A549 treated with DMSO at 1 μM for 4 hours (cell line): ENCODE measurements at places on chromosomes 16 and 17. TPM values are rescaled to one million over a fixed set of nuclear protein-coding genes. Genes with fewer than 3 reads are reported as not detected.

The TBX2 gene
- total RNA-seq = 6.0 to 8.7 TPM (median 7.6 TPM) in 5 replicates

The PRRT2 gene
- 0.30 to 0.43 TPM (median 0.34 TPM) in 5 replicates for total RNA-seq

The KRTAP3-1 gene
- total RNA-seq = not detected in 5 replicates

The ALOX12 gene
- total RNA-seq = not detected in 5 replicates

The CTRL gene
- 1.5 to 2.2 TPM (median 2.0 TPM) in 5 replicates for total RNA-seq

The PRDM7 gene
- total RNA-seq = 0.03 TPM in 1 of 5 replicates, not detected in the others

The CDH5 gene
- total RNA-seq = 0.18 to 0.35 TPM (median 0.28 TPM) in 5 replicates

The SLFN12L gene
- 0.02 to 0.06 TPM in 2 of 5 replicates, not detected in the others for total RNA-seq

The FDXR gene
- total RNA-seq = 54.9 to 76.2 TPM (median 59.9 TPM) in 5 replicates

The ALDOC gene
- 1.4 to 2.3 TPM (median 1.8 TPM) in 5 replicates for total RNA-seq

The GRN gene
- 214 to 235 TPM (median 233 TPM) in 5 replicates for total RNA-seq

The ZNF830 gene
- total RNA-seq = 13.7 to 16.7 TPM (median 15.2 TPM) in 5 replicates

The TMEM98 gene
- 43.5 to 50.3 TPM (median 47.1 TPM) in 5 replicates for total RNA-seq

The AP2B1 gene
- 137 to 161 TPM (median 156 TPM) in 5 replicates for total RNA-seq

The KRTAP2-2 gene
- not detected in 5 replicates for total RNA-seq

The ANTKMT gene
- 26.6 to 61.4 TPM (median 50.6 TPM) in 5 replicates for total RNA-seq

The CACNG4 gene
- total RNA-seq = 9.2 to 13.1 TPM (median 10.5 TPM) in 5 replicates

The ATAD5 gene
- total RNA-seq = 4.3 to 6.5 TPM (median 5.2 TPM) in 5 replicates

The GNGT2 gene
- total RNA-seq = 0.18 to 0.38 TPM (median 0.25 TPM) in 5 replicates

The ABCC11 gene
- total RNA-seq = 0.11 to 0.24 TPM (median 0.13 TPM) in 5 replicates

The ZNF385C gene
- total RNA-seq = 0.11 to 0.45 TPM (median 0.24 TPM) in 5 replicates

The NUPR1 gene
- 12.6 to 15.5 TPM (median 14.8 TPM) in 5 replicates for total RNA-seq

The CACNG1 gene
- total RNA-seq = 0.11 to 0.18 TPM (median 0.16 TPM) in 3 of 5 replicates, not detected in the others

The PPL gene
- 2.5 to 3.0 TPM (median 2.6 TPM) in 5 replicates for total RNA-seq

The RHOT2 gene
- total RNA-seq = 64.2 to 95.4 TPM (median 87.5 TPM) in 5 replicates

The NEUROD2 gene
- not detected in 5 replicates for total RNA-seq

The SMPD3 gene
- total RNA-seq = 0.12 to 0.42 TPM (median 0.14 TPM) in 5 replicates

The CCDC154 gene
- 0.09 to 0.57 TPM (median 0.28 TPM) in 5 replicates for total RNA-seq

The PLEKHG4 gene
- 13.3 to 19.0 TPM (median 18.7 TPM) in 5 replicates for total RNA-seq

The DCXR gene
- total RNA-seq = 71.7 to 103 TPM (median 92.2 TPM) in 5 replicates

The CNTD1 gene
- 0.05 to 0.28 TPM (median 0.05 TPM) in 4 of 5 replicates, not detected in the other for total RNA-seq

The WFIKKN2 gene
- not detected in 5 replicates for total RNA-seq

The ADAM11 gene
- 1.9 to 2.7 TPM (median 2.1 TPM) in 5 replicates for total RNA-seq

The METTL9 gene
- 87.6 to 111 TPM (median 99.9 TPM) in 5 replicates for total RNA-seq

The KSR1 gene
- total RNA-seq = 11.8 to 18.6 TPM (median 17.2 TPM) in 5 replicates

The ABI3 gene
- total RNA-seq = 0.11 to 0.12 TPM in 2 of 5 replicates, not detected in the others

The ABCC12 gene
- 0.03 to 0.37 TPM (median 0.15 TPM) in 4 of 5 replicates, not detected in the other for total RNA-seq

The ST6GALNAC1 gene
- total RNA-seq = 0.15 to 0.44 TPM (median 0.30 TPM) in 4 of 5 replicates, not detected in the other

The SLC6A2 gene
- total RNA-seq = 0.04 TPM in 1 of 5 replicates, not detected in the others

The DNAH3 gene
- 0.06 to 0.19 TPM (median 0.17 TPM) in 5 replicates for total RNA-seq

The ASPHD1 gene
- total RNA-seq = 23.0 to 29.4 TPM (median 26.9 TPM) in 5 replicates

The TRPV3 gene
- 0.18 to 0.44 TPM (median 0.41 TPM) in 5 replicates for total RNA-seq

The VMO1 gene
- 0.47 to 1.5 TPM (median 1.3 TPM) in 4 of 5 replicates, not detected in the other for total RNA-seq

The SHISA9 gene
- total RNA-seq = 0.06 to 0.11 TPM (median 0.07 TPM) in 4 of 5 replicates, not detected in the other

The PYY gene
- total RNA-seq = 0.17 TPM in 1 of 5 replicates, not detected in the others

The SOCS1 gene
- total RNA-seq = 0.92 to 1.9 TPM (median 1.4 TPM) in 5 replicates

The SULT1A2 gene
- total RNA-seq = 0.09 to 0.22 TPM (median 0.15 TPM) in 3 of 5 replicates, not detected in the others

The ITGB4 gene
- total RNA-seq = 44.5 to 54.7 TPM (median 48.0 TPM) in 5 replicates

The SLC38A8 gene
- total RNA-seq = not detected in 5 replicates

The GPR142 gene
- not detected in 5 replicates for total RNA-seq

The CD7 gene
- 0.08 TPM in 1 of 5 replicates, not detected in the others for total RNA-seq

The CCL4 gene
- total RNA-seq = not detected in 5 replicates

The LITAFD gene
- not detected in 5 replicates for total RNA-seq

The KRT10 gene
- total RNA-seq = 80.9 to 125 TPM (median 111 TPM) in 5 replicates

The KRT14 gene
- total RNA-seq = 0.08 to 0.36 TPM (median 0.15 TPM) in 4 of 5 replicates, not detected in the other
